Astrocyte of the spinal cord (primary cell): ENCODE measurements at places on chromosomes 2 and 18.

DNA sequence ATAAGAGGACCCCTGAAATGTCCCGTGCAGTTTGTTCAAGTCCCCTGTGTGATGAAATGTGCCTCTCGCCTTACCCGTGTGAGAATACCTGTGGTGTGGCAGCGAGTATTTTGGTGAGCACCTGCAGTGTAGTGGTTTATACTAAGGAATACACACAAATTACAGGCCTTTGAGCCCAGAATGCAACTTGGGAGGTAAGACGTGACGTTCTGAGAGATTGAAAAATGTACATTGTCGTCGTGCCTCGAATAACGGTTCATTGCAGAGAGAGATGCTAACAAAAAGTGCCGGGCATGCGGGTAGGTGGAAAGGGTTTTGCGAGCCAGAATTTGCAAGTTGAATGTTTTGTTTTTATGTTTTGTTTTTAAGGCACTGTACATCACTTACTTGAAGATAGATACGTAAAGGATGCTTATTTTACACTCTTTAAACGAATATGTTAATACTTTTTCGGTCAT is 867 bp downstream of the RBBP8 start:
- no peak for DNase-seq

DNA sequence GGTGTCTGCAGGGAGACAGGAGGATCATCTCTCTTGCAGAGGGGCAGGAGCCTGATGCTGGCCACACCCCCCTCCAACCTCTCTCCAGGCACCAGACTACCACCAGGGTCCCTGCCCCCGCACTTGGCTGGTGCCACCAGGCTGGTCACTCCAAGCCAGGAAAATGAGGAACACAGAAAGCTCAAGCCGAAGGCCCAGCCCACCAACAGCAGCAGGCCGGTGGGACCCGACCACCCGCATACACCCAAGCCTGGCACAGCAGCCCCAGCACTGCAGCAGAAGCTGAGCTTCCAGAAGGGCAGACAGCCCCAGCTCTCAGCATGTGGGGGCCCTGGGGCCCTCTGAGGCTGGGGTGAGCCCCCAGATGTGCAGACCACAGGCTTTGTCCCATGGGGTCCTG is 52.7 kb downstream of the KIF1A start:
- DNase-seq: no peak

GRCh38 chr2:156023229-156023869 is 309.2 kb downstream of the NR4A2 start:
- DNase-seq: no peak

- no peak for DNase-seq
These were observed 31.5 kb downstream of the RTP5 start for GRCh38 chr2:241901018-241901380.

DNA sequence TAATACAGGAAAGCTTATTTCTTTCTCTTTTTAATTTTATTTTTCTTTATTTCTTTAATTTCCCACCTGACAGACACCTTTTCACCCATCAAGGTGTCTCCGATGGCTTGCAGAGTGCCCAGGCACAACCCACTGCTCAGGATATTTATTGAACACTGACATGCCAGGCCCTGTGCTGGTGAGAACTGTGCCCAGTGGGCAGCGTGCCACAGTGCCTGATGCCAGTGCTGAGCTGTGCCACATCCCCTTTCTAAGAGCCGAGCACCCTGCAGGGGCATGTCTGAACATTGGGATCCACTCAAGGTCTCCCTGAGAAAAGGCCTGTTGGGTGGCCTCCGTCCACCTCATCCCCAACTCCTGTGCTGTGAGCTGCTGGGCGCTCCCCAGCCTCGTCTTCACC is 158.6 kb upstream of the RAB6C start:
- DNase-seq: no peak

DNA sequence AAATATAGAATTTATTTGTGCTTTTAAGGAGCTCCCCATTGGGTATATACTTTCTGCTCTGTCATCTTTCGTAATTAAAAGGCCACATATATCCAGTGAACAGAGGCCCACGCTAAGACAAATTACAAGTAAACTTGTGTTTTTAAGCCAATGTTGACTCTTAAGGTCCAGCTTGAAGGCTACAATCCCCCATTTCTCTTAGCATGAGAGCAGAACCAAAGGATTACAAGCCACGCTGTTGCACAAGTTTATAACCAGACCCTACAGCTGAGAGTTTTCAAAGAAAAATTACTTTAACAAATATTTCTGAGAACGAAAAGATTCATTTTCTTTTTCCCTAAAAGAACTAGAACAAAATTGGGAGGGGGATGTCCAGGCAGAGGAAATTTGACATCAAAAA is 471.0 kb downstream of the TXNL1 start:
- DNase-seq: no peak

DNA sequence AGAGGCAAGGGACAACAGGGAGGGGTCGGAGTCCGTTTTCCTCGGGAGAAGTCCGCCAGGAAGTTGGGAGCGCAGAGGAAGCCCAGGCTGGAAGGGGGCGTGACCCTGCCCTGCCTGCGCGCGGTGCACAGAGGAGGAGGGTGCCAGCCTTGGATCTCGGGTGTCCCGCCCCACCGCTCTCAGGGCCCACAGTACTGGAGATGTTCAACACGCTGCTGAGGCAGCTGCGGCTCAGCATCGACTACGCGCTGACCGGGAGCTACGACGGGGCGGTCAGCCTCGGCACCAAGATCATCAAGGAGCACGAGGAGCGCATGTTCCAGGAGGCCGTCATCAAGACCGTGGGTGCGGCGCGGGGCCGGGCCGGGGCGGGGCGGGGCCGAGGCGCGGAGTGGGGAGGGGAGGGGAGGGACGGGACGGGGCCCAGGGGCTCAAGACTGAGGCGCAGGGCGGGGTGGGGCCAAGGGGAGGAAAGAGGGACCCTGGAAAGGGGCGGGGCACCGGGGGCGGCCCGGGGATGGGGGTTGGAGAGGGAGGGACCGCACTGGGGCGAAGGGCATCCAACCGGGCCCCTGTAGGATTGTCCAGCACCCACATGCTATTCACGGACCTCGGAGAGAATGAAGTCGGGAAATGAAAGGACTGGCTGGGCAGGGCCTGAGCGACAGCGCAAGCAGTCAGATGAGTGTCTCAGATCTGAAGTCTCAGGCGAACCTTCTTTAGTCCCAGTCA is 36.6 kb downstream of the POMC start:
- DNase-seq: no peak

GRCh38 chr18:54608028-54608642 is 17.1 kb downstream of the DYNAP start:
- peak; percentile 35 for DNase-seq

DNA sequence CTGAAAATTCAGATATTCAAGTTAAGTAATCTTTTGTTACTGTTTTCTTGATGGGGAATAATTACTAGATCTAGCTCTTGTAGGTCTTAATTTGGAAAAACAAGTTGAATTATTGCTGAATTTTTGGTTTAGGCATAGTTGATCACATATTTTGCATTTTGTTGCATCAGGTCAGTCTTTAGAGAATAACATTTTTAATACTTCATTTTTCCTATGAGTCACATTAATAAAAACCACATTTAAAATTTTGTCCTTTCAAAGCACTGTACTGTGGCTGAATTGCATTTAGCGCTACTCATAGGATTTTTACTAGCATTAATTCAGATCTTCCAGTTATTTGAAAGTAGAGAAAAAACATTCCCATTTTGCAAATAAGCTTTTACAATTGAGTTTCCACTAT is 23.2 kb downstream of the MAP4K4 start:
- DNase-seq: no peak

GRCh38 chr18:8988260-8988871 is 114.1 kb upstream of the NDUFV2 start:
- DNase-seq: peak; percentile 62

- DNase-seq: peak; percentile 75
These were observed 1.3 kb upstream of the IL1R1 start for GRCh38 chr2:102141011-102141943.

GRCh38 chr2:97974471-97974870 is 21.3 kb downstream of the TMEM131 start:
- DNase-seq: no peak

- no peak for DNase-seq
These were observed 68.4 kb upstream of the CDCA7 start for GRCh38 chr2:173286153-173286809.

DNA sequence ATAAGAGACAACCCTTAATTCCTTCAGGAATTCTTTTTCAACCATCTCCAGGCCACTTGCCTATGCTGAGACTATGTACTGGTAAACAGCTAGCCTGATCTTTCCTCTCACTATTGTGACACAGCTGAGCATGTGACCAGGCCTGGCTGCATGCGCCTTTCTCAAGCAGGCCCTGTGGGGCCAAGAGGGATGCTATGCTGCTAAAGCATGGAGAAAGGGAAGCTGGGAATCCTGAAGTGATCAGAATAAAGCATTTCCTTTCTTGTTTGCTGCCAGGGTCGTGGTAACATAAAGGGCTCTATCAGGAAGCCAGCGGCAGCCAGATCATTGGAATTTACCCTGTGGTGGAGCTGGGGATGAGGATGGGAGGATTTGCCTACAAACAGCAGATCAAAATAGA is 29.8 kb upstream of the LCLAT1 start:
- no peak for DNase-seq

GRCh38 chr2:124753842-124754241 is 728.8 kb downstream of the CNTNAP5 start:
- DNase-seq: no peak

DNA sequence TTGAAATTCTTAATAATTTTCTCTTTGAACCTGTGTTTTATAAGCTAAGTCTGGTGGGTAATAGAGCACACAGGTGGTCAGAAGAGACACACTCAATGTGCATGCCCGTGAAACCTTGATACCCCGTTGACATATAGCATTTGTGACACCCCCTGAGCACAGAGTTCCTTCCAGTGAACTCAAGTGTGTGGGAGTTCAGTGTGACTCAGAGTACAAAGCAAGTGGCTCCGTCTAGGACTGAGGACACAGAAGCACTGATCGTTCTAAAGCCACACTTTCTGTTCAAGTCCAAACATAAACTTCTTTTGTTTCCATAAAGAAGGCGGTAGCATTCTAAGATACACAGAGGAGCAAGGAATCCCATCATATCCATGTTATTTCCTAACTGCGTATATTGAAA is 523.6 kb downstream of the PID1 start:
- DNase-seq: no peak

DNA sequence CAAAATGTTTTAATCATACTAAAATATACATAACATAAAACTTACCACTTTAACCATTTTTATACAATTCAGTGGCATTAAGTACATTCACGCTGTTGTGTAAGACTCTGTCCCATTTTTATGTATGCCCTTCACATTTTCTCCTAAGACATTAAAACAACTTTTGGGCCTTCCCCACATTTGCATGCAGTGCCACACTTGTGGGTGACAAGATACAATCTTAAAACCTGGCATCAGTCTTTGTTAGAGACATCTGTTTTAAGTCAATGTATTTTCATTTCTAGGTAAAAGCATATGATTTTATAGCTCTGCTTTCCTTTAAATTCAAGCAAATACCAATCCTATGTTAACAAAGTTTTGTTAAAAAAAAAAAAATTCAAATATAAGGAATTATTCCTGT is 17.3 kb downstream of the SPRED2 start:
- no peak for DNase-seq

- DNase-seq: peak; percentile 53
These were observed 7.9 kb upstream of the CFAP36 start for GRCh38 chr2:55511508-55512124.

DNA sequence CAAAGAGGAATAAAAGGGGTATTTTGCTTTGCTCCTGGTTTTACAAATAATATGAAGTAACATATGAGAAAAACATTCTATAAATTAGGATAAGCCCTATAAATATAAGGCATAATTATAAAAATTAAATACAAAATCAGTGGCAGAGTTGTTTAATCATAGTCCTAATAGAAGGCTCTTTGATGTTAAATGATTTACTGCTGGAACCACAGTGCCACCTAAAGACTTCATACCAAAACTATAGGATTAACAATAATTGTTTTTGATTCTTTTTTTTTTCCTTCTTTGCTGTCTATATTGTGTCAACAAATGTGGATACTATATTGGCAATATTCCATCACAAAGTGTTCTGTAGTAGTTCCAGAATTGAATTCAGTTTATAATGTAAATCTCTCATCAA is 837.7 kb upstream of the SLC39A10 start:
- no peak for DNase-seq

DNA sequence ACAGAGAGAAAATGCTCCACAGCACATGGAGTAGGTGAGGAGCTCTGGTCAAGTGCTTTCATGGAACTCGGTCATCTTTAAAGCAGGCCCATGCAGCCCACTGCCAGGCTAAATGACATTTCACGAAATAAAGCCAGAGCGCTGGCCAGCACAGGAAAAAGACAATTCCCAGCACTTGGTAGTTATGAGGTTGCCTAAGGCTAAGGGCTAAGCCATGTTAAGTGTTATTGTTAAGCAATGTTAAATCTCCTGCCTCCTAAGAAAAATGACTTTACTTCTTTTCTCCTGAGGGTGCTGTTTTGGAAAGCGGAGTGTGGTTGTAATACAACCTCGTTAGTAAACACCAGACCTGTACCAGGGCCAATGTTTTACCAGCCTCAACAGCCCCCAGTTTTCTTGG is 125.9 kb upstream of the NRP2 start:
- no peak for DNase-seq

- no peak for DNase-seq
These were observed 123.0 kb downstream of the NFATC1 start for GRCh38 chr18:79518683-79519128.

DNA sequence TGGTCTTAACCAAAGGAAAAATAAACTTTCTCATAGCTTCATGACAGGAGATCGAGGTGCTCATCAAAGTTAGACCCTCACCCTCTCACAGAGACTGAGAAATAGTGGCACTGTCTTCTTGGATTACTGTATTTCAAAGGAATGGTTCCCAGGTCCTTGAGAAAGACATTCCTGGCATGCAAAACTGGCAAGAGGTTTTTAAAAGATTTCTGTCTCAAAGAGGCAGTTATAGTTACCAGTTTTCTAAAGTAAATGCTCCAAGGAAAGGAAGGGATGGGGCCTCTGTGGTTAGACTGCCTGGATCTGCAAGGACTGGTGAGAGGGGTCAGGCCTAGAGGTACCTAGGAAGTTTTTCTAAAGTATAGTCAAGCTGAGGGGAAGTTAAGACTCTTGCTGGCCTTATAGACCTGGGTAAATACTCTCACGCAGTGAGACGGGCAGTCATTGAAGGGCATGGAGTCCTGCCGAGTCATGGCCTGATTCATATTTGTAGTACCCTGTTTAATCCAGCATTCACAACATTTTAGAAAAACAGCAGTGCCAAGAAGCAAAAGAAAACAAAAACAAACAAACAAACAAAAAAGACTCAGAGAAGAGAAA is 226.1 kb downstream of the DOK6 start:
- DNase-seq: no peak

DNA sequence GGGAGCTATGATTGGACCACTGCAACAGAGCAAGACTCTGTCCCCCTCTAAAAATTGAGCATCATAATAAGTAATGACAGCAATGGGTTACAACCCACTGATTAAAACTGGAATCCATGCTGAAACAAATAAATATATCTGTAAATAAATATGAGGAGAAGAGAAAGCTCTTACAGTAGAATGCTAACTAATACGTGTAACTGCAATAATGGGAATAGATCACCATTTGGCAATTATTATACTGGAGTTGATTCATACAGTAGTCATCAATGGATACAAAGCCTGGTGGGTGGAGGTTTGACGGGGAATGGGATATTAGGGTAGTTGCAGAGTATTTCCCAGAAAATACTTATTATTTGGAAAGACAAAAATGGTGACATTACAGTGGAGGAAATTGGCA is 6.1 kb upstream of the INO80B start:
- no peak for DNase-seq

- DNase-seq: no peak
These were observed 134.1 kb upstream of the CREB1 start for GRCh38 chr2:207395535-207396251.
